ENCODE measurements at places on chromosomes 4 and X.
A peak's percentile ranks its signal among the peaks of the same experiment; 100 is the strongest.

DNA sequence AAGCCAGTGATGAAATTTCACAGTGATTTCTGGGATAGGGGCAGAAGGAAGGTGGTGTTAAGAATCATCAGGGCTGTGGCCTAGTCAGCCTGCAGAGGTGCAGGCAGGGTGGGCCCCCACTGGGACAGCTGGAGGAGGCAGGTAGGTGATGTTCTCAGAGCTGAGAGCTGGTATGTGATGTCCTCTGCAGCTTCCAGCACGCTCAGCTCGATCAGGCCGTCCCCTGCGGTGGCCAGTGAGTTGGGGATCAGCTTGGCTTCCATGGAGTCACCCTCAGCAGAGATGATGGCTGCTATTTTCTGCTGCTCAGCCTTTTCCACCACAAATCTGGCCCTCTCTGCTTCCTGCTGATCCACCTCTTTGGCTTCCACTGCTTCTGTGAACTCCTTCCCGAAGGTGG, 81.1 kb downstream of the IL1RAPL2 start:
- no peak for DNase-seq

DNA sequence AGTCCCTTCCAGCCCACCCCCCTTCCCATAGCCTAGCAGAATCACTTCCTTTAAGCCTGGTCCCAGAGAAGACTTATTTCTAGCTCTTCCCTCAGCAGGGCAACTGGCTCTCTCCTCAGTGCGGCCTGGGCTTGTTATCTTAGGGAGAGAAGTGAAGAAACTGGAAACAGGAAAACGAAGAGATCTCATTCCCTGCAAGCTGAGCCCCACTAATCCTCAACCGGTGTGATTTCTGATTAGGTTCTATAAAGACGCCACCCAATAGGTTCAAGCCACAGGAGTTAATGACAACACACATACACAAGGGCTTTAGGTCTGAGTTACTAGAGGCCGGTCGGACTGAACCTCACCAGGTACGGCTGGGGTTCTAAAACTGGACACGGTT, 3.2 kb downstream of the GSX2 start:
- no peak for DNase-seq

DNA sequence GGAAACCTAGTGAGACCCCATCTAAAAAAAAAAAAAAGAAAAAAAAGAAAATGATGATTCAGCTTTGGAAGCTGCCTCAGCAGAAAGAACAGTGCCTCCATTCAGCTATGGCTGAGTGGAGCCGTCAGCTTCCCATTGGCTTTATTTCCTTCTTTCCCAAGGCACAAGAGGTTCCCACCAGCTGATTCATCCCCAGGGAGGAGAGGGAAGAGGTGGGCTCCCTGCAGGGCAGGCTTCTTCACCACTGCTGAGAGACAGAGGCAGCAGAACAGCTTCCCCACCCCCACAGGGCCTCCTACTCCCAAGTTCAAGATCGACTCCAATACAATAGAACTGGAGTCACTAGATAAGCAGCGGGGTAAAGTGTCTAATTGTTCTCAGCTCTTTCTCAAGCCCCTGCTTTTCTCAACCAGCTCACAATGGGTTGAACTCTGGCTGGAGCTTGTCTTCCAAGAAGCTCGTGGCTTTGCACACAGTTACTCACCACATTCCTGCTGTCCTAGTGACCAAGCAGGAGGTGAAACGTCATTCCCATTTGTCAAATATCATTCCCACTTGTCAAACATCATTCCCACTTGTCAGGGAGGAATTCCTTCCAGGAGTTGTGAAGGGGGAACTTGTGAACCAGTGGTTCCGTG, 47.8 kb downstream of the FHDC1 start:
- no peak for DNase-seq

DNA sequence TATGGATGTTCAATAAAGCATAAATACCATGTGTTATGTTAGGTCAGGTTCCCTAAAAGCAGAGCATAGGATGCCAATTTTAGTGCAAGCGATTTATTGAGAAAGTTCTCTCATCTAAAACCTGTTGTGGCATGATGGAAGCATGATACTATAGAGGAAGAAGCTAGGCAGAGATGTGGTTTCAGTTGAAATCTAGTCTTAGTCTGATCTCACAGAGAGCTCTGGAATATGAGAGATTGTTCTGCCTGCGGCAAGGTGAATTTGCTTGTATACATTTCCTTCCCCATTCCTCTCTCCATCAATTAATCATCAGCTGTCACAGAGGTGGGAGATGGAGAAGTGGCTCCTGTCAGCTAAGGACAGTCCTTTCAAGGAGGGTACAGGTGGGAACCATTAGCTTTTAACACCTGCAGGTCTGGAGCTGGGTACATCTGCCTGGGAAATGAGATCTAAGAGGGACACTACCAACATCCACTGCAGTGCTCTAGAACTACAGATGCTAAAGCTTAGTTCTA, 252.4 kb downstream of the CFAP299 start:
- no peak for DNase-seq

DNA sequence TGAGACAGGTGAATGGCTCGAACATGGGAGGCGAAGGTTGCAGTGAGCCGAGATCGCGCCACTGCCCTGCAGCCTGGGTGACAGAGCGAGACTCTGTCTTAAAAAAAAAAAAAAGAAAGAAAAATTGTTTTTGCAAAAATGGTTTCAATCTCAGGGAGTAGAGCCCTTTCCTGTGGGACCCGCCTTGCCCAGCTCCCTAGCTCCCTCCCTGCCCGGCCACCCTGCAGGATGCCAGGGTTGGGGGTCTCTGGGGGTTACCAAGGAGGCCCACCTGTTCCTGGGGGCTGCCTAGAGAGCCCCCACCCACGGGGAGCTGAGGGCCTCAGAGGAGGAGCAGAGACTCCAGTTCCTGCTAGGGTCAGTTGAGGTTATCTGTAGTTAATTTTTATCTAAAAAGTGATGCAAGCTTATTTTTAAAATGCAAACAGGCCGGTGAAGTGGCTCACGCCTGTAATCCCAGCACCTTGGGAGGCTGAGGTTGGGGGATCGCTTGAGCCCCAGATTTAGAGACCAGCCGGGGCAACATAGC, 18.7 kb upstream of the PLCXD1 start:
- DNase-seq: peak; percentile 45

GRCh38 chr4:152143806-152144205, 383.0 kb upstream of the GATB start:
- no peak for DNase-seq

DNA sequence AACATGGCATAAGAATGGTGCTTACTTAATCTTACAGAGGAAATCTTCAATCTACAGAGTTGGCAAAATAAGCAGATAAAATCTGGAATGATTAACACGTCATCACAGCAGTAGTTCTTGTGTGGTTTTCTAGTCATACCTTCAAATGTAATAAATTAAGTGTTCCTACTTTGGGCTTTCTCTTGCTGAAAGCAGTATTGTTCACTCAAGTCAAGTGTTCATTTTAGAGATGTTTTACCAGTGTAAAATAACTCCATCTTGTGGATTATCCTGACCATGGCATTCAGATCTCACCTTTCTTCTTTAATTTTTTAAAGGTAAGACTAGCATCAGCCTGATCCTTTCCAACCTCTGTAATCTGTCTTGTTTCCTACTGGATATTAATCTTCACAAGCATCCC, 72.9 kb downstream of the ADAMTS3 start:
- DNase-seq: no peak
